ENCODE measurements at places on chromosomes 1 and 21. TPM values are rescaled to one million over a fixed set of nuclear protein-coding genes. Genes with fewer than 3 reads are reported as not detected.

GRCh38 chr1:56065729-56066128 lies 513.6 kb downstream of the PLPP3 start:
- DNase-seq = no peak

DNA sequence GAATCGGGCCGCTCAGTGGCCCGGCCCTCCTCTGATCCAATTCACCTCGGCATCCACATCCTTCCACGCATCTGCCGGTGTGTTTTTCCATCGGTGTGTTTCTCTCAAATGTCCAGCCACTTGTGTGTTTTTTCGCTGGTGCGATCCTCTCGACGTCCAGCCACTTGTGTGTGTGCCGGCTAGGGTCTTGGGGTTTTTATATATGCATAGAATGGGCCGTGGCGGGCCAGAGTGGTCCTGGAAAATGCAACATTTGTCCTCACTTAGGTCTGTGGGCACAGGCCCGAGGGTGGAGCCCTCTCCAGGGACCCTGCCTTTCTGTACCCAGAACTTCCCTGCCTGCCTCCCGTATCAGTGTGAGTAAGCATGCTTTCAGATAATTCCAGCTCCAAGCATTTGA lies 1106.4 kb downstream of the AMY1C start:
- DNase-seq = no peak

- DNase-seq = no peak
Measured at GRCh38 chr1:246843876-246844275, 87.9 kb downstream of the AHCTF1 start.

- no peak for DNase-seq
Measured at GRCh38 chr1:153957744-153958110, 685 bp downstream of the CRTC2 start.

GRCh38 chr1:185495007-185495406 lies 178.0 kb upstream of the IVNS1ABP start:
- DNase-seq = no peak

ZNF436 gene
- polyA plus RNA-seq = 1.3 TPM

SPATA21 gene
- polyA plus RNA-seq = not detected

SYCP1 gene
- not detected for polyA plus RNA-seq

- DNase-seq = no peak
Measured at GRCh38 chr1:222828939-222829338, 14.1 kb downstream of the DISP1 start.

DNA sequence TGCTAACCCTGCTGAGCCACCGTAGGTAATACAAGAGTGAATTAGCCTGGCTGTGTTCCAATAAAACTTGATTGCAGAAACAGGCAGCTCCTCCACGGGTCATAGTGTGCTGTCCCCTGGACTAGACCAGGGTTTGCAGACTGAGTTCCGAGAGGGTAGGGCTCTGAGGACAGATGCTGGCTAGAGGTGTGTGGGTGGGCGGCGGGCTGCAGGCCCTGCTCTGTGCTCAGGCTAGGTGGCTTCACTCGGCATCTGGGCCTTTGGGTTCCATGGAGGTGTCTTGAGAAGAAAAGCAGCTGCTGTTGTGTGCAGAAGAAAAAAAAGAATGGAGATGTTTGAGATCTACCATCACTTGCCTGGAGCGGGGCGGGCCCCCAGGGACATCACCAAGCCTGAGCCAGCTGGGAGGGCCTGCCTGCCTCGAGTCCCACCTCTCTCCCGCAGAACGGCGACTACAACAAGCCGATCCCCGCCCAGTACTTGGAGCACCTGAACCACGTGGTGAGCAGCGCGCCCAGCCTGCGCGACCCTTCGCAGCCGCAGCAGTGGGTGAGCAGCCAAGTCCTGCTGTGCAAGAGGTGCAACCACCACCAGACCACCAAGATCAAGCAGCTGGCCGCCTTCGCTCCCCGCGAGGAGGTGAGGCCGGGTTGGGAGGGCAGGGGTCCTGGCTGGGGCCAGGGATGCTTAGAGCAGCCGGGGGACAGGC lies 7.9 kb downstream of the TMEM201 start:
- no peak for DNase-seq

- no peak for DNase-seq
Measured at GRCh38 chr1:17665950-17666720, 89.0 kb upstream of the ACTL8 start.

- DNase-seq = no peak
Measured at GRCh38 chr1:3664700-3665375, 12.5 kb downstream of the TP73 start.

GRCh38 chr1:183048087-183049085 lies 25.2 kb downstream of the LAMC1 start:
- no peak for DNase-seq

CELA3A gene
- polyA plus RNA-seq = not detected

DNA sequence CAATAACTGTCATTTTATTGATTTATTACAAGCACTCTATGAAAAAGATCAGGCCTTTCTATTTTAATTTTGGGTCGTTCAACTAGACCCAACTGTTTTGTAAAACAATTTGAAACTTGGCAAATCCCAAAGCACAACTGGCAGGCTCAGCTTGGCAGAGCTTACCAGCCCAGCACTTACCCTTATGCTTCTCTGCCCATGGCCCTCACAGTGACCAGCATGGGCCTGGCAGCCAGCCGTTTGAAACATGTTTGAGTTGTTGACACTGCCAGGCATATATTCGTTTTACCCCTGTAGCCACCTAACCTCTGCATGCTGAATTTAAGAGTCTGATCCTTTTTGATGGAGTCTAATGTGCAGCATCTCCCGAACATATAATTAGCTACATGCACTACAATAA lies 796.7 kb upstream of the ADGRL2 start:
- no peak for DNase-seq

DNA sequence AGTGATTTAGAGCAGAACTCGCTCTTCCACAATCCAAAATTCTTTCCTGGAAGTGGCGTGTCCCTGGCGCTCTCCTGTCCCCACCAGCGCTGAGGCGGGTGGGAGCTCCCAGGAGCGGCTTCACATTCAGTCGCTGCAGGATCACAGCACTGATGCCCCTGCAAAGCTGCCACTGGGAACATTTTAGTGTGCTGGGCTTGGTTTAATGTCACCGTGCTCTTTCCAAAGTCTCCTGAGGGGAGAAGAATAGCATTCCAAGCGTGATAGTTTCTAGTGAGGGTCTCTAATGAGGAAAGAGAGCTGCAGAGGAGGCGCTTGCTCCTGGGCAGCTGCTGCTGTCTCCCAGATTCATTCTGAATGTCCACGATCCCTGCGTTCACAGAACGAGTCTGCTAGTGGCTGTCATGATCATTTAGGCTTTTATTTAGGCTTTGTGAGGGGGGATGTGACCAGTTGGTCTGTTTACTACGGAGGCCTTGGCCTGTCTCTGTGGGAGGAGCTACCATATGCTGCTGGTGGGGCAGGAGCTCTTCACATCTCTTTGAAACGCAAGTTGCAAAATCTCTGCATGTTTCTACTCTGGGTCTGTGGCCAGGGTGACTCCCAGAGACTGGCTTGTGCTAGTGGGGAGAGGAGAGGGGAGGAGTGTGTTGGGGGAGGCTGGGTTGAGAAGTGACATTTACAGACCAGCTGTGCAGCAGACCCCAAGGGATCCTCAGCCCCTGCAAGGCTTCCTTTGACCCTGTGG lies 23.4 kb downstream of the OLFML3 start:
- no peak for DNase-seq

DNA sequence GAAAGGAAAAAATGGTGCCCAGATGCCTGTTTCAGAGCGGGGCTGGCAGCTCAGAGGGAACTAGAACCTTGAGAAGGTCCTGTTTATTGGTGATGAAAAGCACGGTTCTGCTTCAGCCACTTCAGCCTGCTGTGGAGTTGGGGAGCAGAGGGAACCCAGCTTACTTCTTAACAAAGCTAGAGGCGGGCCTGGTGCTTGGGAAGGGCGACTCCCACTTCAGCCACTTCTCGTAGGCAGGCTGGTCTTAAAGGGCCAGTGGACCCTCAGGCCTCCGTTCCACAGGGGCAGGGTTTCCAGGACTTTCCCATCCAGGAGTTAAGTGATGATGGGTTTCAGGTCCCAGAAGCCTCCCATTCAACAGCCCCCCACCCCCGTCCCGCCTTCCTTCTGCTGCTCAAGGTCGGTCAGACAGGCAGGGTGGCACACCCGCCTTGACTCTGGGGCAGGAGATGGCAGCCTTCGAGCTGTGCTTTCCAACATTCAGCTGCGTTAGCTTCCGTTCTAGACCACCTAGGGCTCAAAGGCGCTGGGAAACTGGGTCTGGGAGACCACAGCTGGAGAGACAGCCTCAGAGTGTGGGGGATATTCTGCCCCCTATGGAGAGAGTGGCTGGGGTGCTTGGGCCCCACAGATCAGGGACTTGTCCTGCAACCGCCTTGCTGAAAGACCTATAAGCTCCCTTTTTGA lies 3.4 kb downstream of the RUNX3 start:
- no peak for DNase-seq

LORICRIN gene
- polyA plus RNA-seq = not detected

GRCh38 chr1:183021405-183022201 lies 1.6 kb upstream of the LAMC1 start:
- DNase-seq = no peak

DNA sequence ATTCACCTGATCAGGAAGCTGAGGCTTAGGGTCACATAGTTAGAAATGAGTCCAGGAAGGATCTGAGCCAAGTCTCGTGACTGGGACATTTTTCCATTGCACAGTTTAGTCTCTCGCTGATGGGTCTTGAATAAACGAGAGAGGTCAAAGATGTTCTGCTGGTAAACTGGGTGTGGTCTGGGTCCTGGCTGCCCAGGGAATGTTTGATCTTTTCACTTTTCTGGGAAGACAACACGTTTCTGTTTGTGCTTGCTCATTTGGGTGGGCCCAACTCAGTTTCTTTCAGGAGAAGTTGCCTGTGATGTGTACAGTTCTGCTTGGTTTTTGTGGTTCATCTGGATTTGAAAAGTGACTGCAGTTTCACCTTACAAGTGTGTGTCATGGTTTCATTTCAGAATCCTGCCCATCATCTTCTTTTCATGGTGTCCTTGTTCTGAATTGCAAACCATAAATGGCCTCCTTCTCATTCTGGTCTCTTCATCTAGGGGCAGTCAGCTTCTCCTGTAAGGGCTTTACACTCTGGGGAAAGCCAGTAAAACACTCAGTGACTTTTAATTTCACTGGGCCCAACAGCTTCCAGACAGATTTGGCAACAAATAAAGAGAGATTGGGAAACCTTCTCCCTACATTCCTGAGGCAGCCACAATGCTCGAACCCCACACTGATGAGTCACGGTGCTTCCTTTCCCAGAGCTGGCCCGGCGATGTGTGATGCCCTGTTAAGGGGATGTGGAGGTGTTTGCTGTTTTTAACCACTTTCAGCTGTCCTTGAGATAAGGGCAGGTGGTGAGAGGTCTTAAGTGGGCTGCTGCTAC lies 7.2 kb upstream of the TACSTD2 start:
- DNase-seq = no peak

DNA sequence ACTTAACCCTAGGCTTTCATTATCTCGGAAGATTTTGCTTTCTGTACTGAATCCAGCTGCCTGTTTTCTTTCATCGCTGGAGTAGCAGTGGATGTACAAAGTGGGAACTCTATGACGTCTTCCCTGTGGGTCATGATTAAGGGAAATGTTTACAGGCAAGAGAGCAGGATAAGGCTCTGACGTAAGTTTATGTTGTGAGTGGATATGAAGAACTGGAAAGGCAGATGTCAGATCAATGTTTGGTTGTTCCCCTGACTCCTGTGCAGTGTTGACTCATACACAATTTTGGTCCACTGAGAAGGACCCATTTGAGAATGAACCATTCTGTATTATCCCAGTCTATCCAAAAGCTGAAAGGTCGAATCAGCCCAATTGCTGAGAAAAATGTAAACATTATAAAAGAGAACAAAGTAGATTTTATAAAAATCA lies 292.4 kb downstream of the GRIK1 start:
- DNase-seq = no peak

SLC30A10 gene
- 18.8 TPM for polyA plus RNA-seq

- no peak for DNase-seq
Measured at GRCh38 chr1:1275836-1276235, 2.2 kb upstream of the UBE2J2 start.

DNA sequence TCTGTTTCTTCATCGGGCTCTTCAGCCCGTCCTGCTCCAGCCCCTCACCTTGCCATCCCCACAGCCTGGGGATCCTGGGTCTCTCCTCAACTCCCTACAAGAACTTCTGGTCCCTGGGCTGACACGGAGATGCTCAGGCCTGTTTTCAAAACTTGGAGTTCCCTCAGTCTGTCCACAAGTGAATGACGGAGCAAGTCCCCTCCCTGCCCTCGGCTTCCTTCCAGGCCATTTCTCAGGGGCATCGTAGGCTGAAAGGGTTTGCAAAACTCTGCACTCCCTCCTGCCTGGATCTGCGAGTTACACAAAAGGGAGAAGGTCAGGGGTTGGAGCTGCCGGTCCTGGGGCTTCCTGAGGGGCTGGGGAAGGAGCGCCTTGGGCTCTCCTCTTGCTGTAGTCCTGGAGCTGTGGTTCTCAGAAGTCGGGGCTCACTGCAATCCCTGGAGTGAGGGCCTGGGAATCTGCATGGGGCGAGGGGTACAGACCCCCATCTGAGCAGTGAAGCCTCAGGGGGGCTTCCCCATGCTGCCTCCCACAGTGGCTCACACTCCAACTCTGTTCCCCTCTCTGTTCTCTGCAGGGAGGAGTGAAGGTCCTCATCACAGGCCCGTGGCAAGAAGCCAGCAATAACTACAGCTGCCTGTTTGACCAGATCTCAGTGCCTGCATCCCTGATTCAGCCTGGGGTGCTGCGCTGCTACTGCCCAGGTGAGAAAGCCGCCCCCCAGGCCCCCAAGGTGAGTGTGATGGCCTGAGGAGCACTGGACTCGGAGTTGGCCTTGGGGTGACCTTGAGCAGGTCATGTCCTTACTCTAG lies 100.6 kb upstream of the VAMP3 start:
- DNase-seq = no peak

LMO4 gene
- 18.1 TPM for polyA plus RNA-seq

DNA sequence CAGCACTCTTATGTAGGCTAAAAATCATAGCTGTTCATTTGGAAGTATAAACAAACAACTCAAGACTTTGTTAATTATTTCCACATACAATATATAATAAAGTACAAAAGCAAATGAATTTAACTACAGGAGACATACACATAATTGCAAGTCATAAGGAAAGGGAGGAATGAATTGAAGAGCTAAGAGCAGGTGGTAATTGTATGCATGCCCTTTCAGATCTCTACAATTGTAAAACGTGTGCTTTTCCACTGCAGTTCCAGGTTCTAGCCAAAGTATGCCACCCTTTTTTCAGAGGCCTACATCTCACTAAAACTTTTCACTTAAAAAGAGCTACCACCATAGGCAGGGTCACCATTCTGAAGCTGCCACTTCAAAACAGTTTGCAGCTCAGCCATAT lies 42.8 kb upstream of the HP1BP3 start:
- DNase-seq = no peak

GRCh38 chr1:51329443-51330325 lies 678 bp downstream of the TTC39A start:
- no peak for DNase-seq

GRCh38 chr1:98035602-98036002 lies 114.8 kb upstream of the DPYD start:
- no peak for DNase-seq

Measured in liver (tissue), 10 donors.